Fibroblast of mammary gland (primary cell): ENCODE measurements at places on chromosomes 6 and 20.

- no peak for DNase-seq
These were observed 1.4 kb upstream of the LAMA5 start for GRCh38 chr20:62368392-62368975.

DNA sequence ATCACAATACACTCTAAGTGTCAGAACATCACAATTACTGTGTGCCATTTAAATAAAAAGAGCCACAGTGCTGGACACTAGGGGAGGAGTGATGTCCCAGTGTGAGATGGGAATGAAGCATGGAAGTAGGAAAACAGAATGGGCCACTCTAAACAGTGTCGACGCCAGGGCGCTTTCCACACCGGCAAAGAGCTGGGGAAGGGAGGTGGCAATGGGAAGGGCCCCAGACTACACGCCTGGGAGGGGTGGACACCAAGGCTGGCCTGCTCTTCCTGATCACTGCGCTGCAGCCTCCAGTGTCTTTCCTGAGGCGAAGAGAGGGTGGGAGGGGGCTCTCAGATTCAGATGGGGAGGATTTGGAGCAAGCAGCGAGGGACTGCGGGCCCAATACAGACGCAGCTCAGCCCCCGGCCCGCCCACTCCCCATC, 75.9 kb downstream of the ERMARD start:
- DNase-seq, result no peak

DNA sequence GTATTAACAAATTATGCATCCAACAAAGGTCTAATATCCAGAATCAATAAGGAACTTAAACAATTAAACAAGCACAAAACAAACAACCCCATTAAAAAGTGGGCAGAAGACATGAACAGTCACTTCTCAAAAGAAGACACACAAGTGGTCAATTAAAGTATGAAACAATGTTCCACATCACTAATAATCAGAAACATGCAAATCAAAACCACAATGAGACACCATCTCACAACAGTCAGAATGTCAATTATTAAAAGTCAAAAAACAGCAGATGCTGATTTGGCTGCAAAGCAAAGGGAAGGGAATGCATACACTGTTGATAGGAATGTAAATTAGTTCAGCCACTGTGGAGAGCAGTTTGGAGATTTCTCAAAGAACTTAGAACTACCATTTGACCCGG, 129.3 kb downstream of the PFDN4 start:
- DNase-seq, result no peak

GRCh38 chr6:169487579-169488436, 214.0 kb downstream of the WDR27 start:
- DNase-seq, result peak; percentile 28

DNA sequence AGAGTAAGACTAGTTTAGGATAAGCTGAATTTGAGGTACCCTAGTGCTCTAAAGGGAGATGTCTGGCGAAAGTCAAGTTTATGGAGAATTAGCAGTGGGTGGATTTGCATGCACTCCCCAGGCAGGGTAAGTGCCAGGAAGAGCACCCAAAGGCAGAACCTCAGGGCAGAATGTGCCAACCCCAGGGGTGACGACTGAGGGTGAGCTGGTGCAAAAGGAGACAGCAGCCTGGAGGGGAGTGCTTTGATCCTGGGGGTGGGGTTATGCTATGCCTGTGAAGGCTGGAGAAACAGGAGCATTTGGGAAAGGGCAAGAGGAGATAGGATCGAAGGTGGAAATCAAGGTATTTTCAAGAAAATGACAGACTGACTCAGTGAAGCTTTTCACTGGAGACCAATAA, 208.5 kb upstream of the PDE10A start:
- no peak for DNase-seq

DNA sequence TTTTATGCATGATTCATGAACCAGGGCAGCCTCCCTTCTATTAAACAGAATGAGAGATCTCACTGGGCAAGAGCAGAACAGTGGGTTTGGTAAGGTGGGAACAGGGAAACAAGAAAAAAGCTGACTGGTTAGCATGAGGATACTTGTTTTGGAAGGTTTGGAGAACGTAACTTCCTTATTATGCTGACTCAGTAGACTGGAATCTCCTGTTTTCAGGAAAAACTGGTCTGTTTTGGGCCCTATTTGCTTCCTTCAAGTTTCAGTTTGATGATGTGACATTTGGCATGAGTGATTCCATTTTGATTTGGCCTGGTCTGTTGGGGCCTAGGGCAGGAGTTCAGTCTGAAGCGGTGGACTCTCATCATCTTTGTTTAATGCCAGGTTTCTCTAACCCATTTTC, 172.0 kb downstream of the MYLK4 start:
- peak; percentile 26 for DNase-seq
